ENCODE measurements at places on chromosomes 2 and 18. TPM values are rescaled to one million over a fixed set of nuclear protein-coding genes. Genes with fewer than 3 reads are reported as not detected.

Gene HOXD10
- total RNA-seq = 3.8 TPM

Gene PRKAG3
- not detected for total RNA-seq

Gene PPM1B
- 29.5 TPM for total RNA-seq

Gene CRYGD
- not detected for total RNA-seq

Gene WNT10A
- total RNA-seq = not detected

Gene UNC80
- not detected for total RNA-seq

Gene RNF25
- total RNA-seq = 29.2 TPM

Gene ITGB1BP1
- 158 TPM for total RNA-seq

Gene GPR75
- total RNA-seq = not detected

Gene SERPINB3
- not detected for total RNA-seq

Gene INHBB
- total RNA-seq = 1.8 TPM

Gene TTC27
- total RNA-seq = 52.7 TPM

GRCh38 chr18:42080340-42080739, 125.3 kb downstream of the PIK3C3 start:
- DNase-seq = no peak

- DNase-seq = no peak
Observed at GRCh38 chr18:57559314-57559713, 27.2 kb downstream of the FECH start.

GRCh38 chr2:191961556-191961955, 114.7 kb upstream of the CAVIN2 start:
- DNase-seq = no peak

- no peak for DNase-seq
Observed at GRCh38 chr2:234488913-234489451, 7.9 kb downstream of the ARL4C start.

DNA sequence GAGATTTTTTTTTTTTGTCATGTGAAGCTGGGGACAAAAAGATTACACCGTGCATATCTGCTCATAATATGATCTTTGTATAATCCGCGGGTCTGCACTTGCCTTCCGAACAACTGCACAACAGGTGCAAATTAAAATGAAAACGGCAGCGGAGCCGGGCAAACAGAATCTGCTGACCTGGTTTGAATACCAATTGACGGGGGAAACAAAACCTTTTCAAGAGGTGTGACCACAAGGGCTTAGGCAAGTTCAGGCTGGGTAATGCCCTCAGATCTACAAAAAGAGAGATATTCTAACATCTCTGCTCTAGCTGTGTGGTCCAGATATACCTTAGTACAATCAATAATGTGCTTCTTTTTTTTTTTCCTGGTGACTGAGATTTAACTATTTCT, 88.5 kb downstream of the ZEB2 start:
- no peak for DNase-seq

- peak; percentile 42 for DNase-seq
Observed at GRCh38 chr2:199223791-199224190, 233.9 kb downstream of the SATB2 start.

DNA sequence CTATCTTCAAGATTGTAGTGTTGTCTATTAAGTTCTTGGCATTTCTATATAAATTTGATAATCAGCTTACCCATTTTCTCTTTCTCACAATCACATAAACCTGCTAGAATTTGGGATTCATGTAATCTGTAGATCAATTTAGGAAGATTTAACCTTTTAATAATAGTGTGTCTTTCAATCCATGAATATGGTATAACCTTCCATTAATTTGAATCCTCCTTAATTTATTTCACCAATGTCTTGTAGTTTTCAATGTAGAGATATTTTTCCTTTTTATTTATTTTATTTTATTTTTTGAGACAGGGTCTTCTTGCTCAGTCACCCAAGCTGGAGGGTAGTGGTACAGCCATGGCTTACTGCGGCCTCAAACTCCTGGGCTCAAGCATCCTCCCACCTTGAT, 20.2 kb downstream of the SANBR start:
- DNase-seq = no peak

- no peak for DNase-seq
Observed at GRCh38 chr2:62296832-62297623, 101.1 kb downstream of the B3GNT2 start.

DNA sequence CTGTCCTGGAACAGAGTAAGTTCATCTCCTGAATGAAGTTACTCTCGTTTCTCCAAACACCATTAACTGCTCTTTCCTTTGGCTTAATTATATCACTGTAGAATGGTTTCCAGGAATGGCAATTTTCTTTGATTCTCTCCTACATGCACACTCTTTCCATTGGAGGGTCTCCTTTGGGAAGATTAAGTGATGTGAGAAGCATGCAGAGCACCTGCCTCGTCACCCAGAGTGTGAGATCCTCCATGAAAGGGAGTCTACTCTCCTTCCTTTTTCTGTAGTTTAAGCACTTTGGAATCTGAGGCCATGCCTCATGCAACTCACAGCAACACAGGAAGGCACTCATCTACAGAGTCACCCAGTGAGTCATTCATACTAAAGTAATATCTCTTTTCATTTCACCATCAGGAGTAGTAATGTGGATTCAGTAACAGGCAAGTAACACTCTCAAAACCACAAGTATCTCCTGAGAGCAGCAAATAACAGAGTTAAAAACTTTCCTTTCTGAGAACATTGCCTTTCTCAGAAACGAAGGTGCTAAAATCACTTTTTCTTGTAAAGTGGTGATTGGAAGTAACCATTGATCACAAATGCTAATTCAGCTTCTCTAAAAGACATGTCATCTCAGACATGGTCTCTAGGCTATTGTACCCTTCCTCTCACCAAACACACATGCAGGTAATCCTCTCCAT, 52.8 kb upstream of the IL1RL1 start:
- DNase-seq = peak; percentile 22

DNA sequence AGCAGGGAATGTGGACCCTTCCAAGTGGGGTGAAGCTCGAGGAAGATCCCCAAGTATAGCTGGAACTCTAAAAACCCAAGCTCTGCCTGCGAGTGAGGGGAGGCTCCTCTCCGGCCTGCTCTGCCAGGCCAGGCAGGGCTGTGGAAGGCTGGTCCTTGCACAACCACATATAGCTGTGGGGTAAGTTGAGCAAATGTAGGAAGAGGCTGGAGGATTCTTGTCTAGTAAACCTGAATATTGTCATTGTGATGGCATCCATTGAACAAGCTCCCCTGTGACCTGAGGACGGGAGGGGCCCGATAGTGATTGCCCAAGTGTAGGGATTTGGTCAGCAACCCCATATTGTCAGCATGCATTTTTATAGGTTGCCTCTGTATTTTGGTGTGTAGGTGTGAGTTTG, 103.0 kb downstream of the ACKR3 start:
- DNase-seq = no peak

GRCh38 chr18:48455555-48456478, 46.6 kb upstream of the ZBTB7C start:
- no peak for DNase-seq

- no peak for DNase-seq
Observed at GRCh38 chr2:75539955-75540716, 20.6 kb downstream of the EVA1A start.

DNA sequence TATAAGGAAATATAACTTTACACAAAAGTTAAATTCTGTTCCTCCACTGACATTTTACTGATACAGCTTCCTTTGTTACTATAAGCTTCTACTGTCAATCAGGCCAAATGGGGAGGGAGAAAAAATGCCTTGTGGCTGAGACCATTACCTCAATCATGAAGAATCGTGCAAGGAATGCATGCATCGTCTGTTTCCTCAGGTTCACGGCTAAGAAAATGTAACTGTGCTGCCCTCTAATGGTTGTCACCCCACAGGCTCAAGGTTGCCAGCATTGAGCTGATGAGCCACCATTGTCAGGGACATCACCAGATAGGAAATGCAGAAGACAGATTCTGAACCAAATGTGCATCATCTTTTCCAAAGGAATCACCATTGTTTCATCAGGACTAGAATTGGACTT, 426.9 kb downstream of the CDH2 start:
- DNase-seq = peak; percentile 5

DNA sequence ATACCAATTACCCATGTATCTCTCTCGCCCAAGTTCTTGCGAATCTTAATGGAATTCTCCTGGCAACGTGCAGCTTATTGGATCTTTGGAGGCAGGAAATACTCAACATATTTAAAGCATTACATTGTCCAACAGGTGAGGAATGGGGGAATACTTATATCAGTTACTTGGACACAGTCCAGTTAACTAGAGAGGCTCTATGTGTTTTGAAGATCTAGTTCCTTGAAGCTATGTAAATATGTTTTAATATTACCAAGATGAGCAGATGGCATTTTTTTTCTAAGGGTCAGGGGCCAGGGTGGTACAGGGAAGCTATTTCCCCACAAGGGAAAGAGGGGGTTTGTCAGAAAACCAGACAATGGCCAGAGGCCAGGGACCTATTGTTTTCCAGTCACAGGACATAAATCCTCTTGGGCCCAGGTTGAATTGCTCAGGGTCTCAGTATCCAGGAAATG, 26.8 kb upstream of the MC5R start:
- no peak for DNase-seq

DNA sequence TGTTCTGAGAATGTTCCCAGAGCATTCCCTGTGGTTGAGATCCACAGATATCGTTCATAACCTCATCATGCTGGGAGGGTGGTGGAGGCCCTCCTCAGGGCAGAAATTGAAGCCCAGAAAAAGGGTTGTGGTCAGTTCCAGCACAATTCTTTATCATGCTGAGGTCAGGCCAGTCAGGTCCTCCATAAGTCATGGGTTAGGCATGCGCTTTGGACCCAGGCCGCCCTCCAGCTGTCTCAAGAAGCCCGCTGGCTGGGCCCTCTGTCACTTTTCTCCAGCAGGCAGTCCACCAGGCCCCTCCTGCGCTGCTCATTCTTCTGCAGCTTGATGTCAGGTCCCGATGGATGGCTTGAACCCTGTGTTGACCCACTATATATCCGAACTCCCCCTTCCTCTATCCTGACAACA, 151.1 kb upstream of the NT5C1B start:
- no peak for DNase-seq

DNA sequence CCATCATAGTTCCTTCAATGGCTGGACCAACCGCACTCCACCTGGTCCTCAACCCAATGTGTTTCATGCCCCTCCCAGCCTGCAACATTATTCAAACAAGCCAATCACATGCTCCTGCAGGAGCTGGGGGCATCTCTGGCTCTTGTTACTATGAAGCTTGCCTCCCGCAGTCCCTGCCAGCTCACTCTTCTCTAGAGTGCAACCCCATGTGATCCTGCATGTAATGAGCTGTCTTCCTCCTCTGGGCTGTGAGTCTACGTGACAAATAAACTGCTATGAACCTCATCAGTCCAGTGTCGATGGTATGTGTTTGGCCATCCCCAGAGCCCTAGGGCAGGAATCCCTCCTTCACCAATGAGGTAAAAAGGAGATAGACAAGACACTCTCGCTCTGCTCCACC, 15.8 kb upstream of the BOD1L2 start:
- no peak for DNase-seq

DNA sequence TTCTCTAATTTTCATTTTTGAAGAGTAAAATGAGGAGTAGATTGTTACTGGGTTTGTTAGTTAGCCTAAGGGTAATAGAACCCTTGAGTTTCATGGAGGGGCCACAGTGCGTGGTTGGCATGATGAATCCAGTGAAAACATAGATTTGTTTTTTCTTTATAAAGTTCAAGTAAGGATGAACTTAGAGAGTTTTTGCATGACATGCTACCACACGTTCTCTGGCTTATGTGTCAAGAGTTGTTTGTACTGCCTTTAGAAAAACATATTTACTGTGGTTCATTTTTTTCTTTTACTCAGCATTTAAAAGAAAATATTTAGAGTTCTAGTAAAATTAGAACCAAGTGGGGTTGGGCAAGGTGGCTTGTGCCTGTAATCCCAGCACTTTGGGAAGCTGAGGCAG, 21.8 kb downstream of the RBM44 start:
- no peak for DNase-seq

DNA sequence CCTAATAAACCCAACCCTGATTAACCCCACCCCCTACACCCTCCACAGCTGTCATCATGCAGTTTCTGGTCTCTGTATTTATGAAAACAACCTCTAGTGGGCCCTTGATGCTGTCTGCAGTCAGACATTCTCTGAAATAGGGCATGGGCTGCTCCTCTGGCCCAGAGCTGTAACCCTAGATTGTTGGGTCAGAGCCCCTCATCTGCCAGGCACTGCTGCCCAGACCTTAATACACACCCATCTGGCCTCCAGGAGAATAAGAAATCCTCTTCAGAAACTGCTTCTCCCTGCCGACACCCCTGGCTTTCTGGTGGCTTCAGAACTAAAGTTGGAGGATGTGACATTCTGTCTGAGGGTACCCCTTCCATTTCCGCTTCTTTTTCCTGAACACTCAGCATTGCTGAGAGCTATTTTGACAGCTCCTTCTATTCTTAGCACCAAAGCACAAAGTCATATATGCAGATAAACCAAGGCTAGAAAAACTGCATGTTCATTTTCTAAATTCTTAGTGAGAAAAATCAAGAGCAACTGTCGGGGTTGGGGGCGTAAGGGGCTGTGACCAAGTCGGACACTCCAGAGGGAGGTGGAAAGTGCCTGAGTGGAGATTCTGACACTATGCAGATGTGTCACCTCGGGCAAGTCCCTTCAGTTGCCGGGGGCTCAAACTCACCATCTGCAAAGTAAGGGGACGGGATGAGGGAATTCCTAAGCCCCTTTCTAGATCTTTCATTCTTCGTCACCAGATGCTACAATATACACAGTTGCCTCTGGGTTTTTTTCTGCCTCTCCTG, 28.7 kb downstream of the SRSF7 start:
- no peak for DNase-seq

DNA sequence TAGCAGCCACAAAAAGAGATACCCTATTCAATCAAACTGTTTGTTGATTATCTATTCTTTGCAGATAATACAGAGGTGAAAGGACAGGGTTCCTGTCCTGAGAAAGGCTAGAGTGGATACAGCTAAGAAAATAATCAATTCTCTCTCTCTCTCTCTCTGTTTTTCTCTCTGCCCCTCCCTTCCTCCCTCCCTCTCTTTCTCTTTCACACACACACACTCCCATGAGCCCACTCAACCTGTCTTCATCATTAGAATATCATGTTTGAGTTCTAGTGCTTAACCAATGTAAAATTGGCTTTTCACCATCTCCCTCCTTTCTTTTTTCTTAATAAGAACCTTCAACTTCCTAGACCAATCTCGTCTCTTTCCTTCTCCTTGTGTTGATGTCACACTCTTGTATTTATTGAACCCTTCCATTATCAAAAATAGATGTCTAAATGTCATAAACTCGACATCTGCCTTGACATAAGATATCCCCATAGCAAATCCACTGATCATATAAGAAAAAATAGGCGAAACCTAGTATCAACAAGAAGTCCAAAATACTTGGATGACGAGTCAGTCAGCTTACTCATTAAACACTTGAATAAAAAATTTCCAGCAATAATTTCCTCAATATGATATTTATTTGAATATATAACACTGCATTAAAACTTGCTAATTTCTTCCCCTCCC, 42.8 kb upstream of the CYTIP start:
- no peak for DNase-seq

DNA sequence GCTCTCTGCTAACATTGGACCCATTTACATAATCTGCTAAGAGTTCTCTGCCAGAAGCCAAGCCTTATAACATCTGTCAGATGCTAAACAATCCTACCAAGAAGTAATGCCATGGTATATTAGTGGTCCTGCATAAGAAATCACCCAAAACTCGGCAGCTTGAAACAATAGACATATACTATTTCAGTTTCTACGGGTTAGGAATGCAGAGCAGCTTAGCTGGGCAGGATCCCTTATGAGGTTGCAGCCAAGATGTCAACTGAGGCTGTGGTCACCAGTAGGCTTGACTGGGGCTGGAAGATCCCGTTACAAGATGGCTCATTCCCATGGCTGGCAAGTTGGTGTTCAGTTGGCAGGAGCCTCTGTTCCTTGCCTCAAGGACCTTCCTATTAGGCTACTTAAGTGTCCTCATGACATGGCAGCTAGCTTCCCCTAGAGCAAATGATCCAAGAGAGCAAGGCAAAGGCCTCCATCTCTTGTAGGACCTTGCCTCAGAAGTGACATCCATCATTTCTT, 25.1 kb upstream of the SOS1 start:
- no peak for DNase-seq

All from MG63 (cell line).